Mesothelial cell of epicardium (in vitro differentiated cells): ENCODE measurements at places on chromosomes 5 and 9.
A peak's percentile ranks its signal among the peaks of the same experiment; 100 is the strongest.

- peaks cover 11% of the 10 kb centered on the region for H3K4me1 ChIP-seq
- peaks cover 19% of the 10 kb centered on the region for H3K36me3 ChIP-seq
- H3K4me3 ChIP-seq: no peak overlapping the region
- H3K27ac ChIP-seq: no peak overlapping the region
- H3K27me3 ChIP-seq: no peaks in the 10 kb centered on the region
Observed at GRCh38 chr5:1508659-1509290, 15.0 kb downstream of the LPCAT1 start.

GRCh38 chr9:120348951-120349429, 231.0 kb downstream of the CDK5RAP2 start:
- H3K36me3 ChIP-seq: no peaks in the 10 kb centered on the region
- H3K4me3 ChIP-seq: no peak overlapping the region
- H3K27me3 ChIP-seq: no peaks in the 10 kb centered on the region
- H3K4me1 ChIP-seq: peaks cover 27% of the 10 kb centered on the region
- no peak for DNase-seq

GRCh38 chr5:143554187-143554717, 150.8 kb upstream of the NR3C1 start:
- no peak for DNase-seq
- peaks cover 15% of the 10 kb centered on the region for H3K4me1 ChIP-seq
- H3K27ac ChIP-seq: no peak overlapping the region

- no peak for DNase-seq
- H3K27ac ChIP-seq: no peak overlapping the region
- H3K27me3 ChIP-seq: no peaks in the 10 kb centered on the region
Observed at GRCh38 chr5:78566747-78567425, 81.7 kb downstream of the LHFPL2 start.

DNA sequence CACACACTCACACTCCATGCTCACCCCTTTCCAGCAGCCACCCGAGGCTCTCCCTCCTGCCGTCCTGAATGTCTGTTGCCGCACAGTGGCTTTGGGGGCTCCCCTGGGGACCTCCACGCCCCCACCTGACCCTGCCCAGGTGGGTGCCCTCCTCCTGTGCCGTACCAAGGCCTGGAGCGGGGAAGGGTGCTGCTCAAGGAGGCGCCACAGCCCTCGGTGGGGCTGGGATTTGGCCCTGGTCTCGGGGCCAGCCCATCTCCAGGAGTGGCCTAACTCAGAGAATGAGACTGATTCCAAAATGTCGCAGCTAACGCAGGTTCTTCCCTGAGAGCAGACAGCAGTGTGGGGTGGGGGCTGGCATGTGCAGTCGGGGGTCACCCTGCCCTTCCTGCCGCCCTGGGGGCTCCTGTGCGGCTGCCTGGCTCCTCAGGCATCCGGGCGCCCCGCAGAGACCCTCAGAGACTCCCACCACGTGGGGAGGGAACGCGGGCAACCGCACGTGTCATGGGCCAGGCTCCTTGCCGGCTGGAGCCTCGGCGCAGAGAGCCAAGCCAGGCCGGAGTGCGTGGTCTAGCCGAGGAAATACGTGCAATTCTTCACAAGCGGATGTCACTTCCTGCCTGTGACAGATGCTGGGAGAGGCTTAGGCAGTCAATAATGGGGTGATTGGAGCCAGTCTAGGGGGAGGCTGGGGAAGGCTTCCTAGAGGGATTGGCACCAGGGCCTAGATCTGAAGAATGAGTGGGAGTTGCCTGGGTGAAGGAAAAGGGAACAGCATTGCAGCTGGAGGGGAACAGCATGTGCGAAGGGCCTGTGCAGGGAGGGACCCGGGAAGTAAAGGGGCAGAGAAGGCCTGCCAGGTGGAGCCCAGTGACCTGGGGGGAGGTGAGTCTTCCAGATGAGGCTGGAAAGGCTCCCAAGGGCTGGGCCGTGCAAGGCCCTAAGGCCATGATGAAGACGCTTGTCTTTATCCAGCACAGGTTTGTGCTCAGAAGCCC, 44.1 kb downstream of the C9orf50 start:
- H3K36me3 ChIP-seq: no peaks in the 10 kb centered on the region
- DNase-seq: no peak
- H3K27ac ChIP-seq: peak overlapping the region; percentile 64

GRCh38 chr9:2439957-2440356, 181.6 kb upstream of the VLDLR start:
- no peaks in the 10 kb centered on the region for H3K27me3 ChIP-seq
- no peaks in the 10 kb centered on the region for H3K4me1 ChIP-seq
- no peak for DNase-seq
- no peak overlapping the region for H3K27ac ChIP-seq

- H3K27ac ChIP-seq: peak overlapping the region; percentile 39
- peaks cover 50% of the 10 kb centered on the region for H3K27me3 ChIP-seq
- no peaks in the 10 kb centered on the region for H3K36me3 ChIP-seq
Observed at GRCh38 chr5:4700069-4700468, 440.1 kb upstream of the ADAMTS16 start.

DNA sequence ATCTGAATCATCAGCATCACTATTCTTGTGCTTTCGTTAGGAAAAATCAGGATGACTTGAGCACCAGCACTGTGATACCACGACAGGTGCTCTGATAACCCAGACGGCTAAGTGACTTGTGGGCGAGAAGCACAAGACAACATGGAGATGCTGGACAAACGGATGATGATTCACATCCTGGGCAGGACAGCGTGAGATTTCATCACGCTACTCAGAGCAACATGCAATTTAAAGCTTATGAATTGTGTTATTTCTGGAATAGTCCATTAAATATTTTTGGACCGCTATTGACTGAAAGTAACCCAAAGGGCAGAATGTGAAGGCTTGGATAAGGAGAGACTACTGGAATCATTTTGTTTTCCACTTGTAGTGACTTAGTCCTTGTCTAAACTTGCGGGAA, 114.8 kb upstream of the DAPK1 start:
- DNase-seq: no peak
- no peaks in the 10 kb centered on the region for H3K36me3 ChIP-seq
- H3K4me3 ChIP-seq: no peak overlapping the region
- H3K27me3 ChIP-seq: no peaks in the 10 kb centered on the region

- peaks cover 24% of the 10 kb centered on the region for H3K36me3 ChIP-seq
- peaks cover 64% of the 10 kb centered on the region for H3K4me1 ChIP-seq
- H3K4me3 ChIP-seq: no peak overlapping the region
- no peak for DNase-seq
Observed at GRCh38 chr9:71737455-71737854, 30.9 kb downstream of the CEMIP2 start.

DNA sequence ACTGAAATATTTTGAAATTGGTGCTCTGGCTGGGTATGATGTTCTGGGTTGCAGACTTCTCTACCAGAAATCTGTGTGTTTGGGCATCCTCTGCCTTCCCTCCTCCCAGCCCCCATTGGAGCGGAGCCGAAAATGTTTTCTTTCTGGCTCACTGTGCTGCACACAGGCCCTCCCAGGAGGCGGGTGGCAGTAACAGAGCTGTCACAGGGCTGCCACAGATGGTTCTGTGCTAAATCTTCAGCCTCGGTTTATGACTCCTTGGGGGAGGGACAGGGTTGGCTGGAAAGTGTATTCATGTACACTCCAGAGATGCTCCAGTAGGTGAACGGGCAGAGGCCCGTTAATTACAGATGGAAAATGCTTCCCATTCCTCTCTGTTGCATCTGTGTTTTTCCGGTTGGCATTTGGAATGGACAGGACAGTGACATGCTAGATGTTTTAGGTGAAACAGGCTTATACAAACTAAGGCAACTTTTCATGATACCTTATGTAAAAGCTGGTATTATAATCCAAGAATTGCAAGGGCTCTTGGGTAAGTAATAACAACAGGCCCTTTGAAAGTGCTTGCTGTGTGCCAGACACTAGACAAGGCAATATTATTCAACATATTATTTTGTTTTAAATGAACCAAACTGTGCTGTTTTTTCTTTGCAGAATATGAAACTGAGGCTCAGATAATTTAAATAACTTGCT, 180.2 kb downstream of the ADCY2 start:
- H3K27me3 ChIP-seq: no peaks in the 10 kb centered on the region
- no peaks in the 10 kb centered on the region for H3K36me3 ChIP-seq
- no peaks in the 10 kb centered on the region for H3K4me1 ChIP-seq
- H3K4me3 ChIP-seq: no peak overlapping the region
- no peak for DNase-seq

GRCh38 chr9:38435521-38435920, 11.3 kb upstream of the IGFBPL1 start:
- no peak overlapping the region for H3K4me3 ChIP-seq
- no peak overlapping the region for H3K27ac ChIP-seq
- DNase-seq: no peak
- H3K36me3 ChIP-seq: no peaks in the 10 kb centered on the region
- peaks cover 15% of the 10 kb centered on the region for H3K4me1 ChIP-seq

- DNase-seq: no peak
- peak overlapping the region; percentile 18 for H3K27ac ChIP-seq
- H3K27me3 ChIP-seq: no peaks in the 10 kb centered on the region
- peaks cover 8% of the 10 kb centered on the region for H3K36me3 ChIP-seq
- H3K4me1 ChIP-seq: peaks cover 32% of the 10 kb centered on the region
Observed at GRCh38 chr9:34045903-34046302, 2.8 kb downstream of the UBAP2 start.

DNA sequence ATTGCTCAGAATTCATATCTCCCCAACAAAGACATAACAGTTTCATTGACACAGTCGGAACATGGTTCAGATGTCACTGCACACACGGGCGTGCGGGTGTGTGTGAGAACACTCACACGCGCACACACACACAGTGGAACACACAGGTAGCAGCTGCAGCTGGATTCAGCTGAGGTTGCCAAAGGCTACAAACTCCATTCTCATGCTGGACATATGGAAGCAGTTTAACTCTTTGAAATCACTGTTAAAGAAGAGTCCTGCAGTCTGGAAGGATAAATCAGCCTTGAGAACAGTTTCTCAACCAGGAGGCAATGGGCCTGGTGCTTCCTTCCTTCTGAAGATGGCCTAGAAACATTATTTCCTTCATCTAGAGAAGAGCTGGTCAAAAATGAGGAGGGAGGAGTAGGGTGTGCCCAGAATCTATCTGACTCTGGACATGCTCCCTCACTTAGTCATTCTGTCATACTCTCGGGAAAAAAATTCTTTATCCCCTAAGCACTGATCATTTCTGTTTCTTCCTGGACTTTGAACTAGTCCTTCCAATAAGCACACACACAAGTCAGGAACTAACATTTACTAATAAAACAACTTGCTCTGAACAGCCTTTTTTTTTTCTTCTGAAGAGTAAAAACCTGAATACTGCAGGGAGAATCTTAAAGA, 160.6 kb downstream of the ZDHHC21 start:
- DNase-seq: no peak
- no peak overlapping the region for H3K4me3 ChIP-seq
- no peaks in the 10 kb centered on the region for H3K27me3 ChIP-seq

- no peaks in the 10 kb centered on the region for H3K36me3 ChIP-seq
- peak overlapping the region; percentile 79 for H3K27ac ChIP-seq
- H3K4me3 ChIP-seq: no peak overlapping the region
- DNase-seq: no peak
Observed at GRCh38 chr9:136567651-136568287, 21.9 kb upstream of the NOTCH1 start.

- peaks cover 2% of the 10 kb centered on the region for H3K36me3 ChIP-seq
- no peak overlapping the region for H3K4me3 ChIP-seq
- no peaks in the 10 kb centered on the region for H3K4me1 ChIP-seq
- no peaks in the 10 kb centered on the region for H3K27me3 ChIP-seq
Observed at GRCh38 chr5:154593071-154593470, 115.0 kb upstream of the HAND1 start.
